ENCODE measurements at places on chromosomes 6 and 20. TPM values are rescaled to one million over a fixed set of nuclear protein-coding genes. Genes with fewer than 3 reads are reported as not detected.

FAM184A gene
- 0.10 TPM for total RNA-seq

C6orf15 gene
- total RNA-seq: not detected

OR12D3 gene
- not detected for total RNA-seq

SEMG1 gene
- total RNA-seq: not detected

PRICKLE4 gene
- total RNA-seq: not detected

NEURL2 gene
- 3.4 TPM for total RNA-seq

MEP1A gene
- not detected for total RNA-seq

SMLR1 gene
- 1.1 TPM for total RNA-seq

GRCh38 chr6:81753711-81754577 is 1.5 kb upstream of the TENT5A start:
- DNase-seq: no peak

DNA sequence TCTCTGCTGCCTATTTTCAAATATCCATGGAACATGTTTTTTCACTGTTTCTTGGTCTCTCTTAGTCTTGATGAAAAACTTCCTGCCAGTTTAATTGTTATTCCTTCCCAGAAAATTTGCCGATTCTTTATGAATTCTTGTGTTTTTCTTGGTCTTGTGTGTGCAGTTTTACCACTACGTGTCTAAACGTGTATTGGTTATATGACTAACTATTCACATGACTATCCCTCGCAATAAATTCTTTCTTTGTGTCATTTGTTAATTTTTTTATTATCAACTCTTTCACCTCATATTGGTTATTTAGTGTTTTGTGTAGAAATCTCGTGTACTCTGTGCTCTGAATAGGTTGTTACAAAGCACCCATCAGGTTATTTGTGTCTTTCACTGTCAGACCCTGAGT is 315.4 kb downstream of the HAO1 start:
- DNase-seq: no peak

DNA sequence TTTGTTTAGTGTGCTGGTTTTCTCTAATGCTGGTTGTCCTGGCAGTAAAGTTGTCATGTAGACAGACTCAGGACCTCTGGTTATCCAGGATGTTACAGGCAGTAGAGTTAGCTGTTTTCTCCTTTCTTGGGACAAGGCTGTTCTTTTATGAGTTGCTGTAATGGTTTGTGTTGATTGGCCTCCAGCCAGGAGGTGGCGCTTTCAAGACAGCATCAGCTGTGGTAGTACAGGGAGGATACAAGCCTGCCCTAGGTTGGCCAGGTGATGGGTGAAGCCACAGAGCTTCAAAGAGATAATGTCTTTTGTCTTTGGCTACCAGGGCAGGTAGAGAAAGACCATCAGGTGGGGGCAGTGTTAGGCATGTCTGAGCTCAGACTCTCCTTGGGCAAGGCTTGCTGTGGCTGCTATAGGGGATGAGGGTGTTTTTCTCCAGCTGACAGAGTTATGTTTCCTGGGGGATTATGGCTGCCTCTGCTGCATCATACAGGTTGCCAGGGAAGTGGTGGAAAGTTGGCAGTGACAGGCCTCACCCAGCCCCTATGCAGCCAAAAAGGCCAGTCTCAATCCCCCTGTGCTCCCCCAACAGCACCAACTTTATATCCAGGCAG is 127.2 kb upstream of the TAB2 start:
- peak; percentile 26 for DNase-seq

DNA sequence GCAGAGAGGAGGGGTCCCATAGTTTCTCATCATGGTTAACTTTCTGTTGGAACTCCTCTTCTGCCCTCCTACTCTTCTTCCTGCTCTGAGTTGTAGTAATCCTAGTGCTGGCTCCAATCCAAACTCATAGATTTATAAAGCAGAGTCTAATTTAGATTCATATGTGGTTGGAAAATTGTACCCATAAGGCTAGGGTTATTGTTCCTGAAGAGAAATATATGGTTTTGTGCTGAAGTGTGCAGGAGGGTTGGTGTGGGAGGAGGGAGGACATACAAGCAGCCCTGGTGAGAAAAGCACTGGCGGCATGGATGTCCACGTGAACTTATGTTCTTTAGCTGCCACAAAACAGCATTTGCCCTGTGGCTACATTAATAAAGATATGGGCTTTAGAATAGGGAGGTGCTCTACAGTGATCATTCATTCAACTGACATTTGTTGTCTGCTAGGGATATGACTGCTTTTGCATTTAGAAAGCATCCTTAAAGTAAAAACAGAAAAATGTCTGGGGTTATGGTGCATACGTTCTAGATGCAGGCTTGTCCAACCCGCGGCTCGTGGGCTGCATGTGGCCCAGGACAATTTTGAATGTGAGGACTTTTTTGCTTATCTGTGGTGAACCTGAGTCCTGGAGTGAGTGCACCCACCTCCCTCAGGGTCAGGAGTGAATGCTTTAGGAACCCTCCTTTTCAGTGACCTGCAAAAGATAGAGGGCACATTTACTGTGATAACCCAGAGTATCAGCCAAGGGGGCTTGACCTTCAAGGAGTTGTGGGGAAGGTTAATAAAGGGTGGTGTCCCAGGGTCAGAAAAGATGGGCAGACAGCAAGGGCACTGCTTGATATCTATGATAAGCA is 4.1 kb downstream of the HLA-A start:
- no peak for DNase-seq

DNA sequence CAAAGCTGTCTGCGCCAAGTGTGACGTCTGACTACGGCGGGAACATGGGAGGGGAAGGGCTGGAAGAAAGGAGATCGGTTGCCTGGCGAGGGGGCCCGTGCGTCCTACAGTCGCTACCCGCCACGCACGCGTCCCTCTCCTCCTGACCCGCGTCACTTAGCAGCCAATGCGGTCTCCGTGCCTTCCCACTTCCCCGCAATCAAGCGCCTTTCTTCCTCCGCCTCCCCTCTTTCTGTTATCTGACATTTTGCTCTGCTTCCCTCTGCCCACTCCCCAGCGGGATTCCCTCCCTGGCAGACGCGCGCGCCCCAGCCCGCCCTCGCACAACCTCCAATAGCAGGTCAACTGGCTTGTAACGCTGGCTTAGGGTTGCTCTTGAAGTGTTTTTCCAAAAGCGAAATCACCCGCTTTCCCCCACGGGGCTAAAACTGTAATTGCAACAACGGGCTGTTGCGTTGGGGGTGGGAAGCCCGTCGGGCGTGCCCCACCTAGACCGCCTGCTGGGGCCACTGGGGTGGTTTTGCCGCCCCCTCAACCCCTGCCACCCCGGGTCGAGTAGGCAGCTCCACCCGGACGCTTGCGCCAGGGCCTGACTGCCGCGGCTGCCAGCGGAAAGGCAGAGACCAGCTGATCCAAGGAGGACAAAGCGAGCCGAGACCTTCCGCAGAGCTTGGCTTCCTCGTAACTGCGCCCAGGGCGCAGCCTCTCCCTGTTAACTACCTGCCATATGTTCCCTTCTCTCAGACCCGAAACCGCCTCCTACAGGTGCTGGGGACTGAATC is 6.2 kb upstream of the SOX4 start:
- DNase-seq: peak; percentile 84

GRCh38 chr6:105763866-105764265 is 322.3 kb upstream of the PRDM1 start:
- DNase-seq: no peak

GRCh38 chr6:163391985-163392384 is 22.5 kb upstream of the QKI start:
- DNase-seq: no peak

- DNase-seq: no peak
These were observed 236.0 kb upstream of the STXBP5 start for GRCh38 chr6:146968041-146968760.

DNA sequence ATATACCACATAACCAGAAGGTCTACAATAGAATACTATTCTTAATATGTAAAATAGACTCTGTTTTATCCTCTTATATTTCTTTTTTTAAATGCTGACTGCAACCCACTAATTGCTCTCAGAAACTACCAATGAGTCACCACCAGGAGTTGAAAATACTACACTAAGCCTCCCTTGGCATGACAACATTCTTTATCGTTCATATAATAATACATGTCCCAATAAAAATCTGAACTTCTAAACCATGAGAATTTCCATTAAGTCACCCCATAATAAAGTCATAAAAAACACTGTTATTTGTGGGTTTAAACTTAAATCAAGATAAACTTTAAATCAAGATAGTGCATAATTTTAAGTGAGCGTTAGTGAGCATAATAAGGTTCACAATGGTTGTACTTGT is 4.2 kb downstream of the HACE1 start:
- DNase-seq: peak; percentile 22

GRCh38 chr20:57048027-57048869 is 218.2 kb downstream of the BMP7 start:
- DNase-seq: peak; percentile 49

DNA sequence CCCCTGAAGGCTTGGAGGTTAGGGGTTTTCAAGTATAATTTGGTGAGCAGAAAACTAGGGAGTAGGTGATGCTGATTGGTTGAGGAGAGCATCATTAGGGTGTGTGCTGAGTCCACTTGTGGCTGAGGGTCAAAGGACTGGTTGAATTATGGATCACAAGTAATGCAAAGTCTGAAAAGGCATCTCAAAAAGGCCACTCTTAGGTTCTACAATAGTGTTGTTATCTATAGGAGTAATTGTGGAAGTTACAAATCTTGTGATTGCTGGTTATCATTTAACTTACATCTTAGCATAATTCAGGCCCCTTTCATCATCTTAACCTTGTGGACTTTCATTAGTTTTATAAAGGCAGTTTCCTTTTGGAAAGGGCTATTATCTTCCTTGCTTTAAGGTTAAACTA is 60.8 kb downstream of the UBR2 start:
- peak; percentile 23 for DNase-seq

GRCh38 chr6:33579828-33580714 is at the start of gene BAK1:
TSS of gene BAK1 (minus strand) at chr6:33580276. CDS start at chr6:33577604, 2,672 bp downstream.
- peak; percentile 92 for DNase-seq

- peak; percentile 38 for DNase-seq
These were observed 679.5 kb upstream of the NRSN1 start for GRCh38 chr6:23446469-23446967.

GRCh38 chr6:107264357-107264840 is 149.1 kb upstream of the BEND3 start:
- DNase-seq: peak; percentile 35

- no peak for DNase-seq
These were observed 21.1 kb downstream of the SLCO4A1 start for GRCh38 chr20:62663145-62664018.

- DNase-seq: peak; percentile 96
These were observed 46.9 kb downstream of the MAP3K4 start for GRCh38 chr6:161038229-161039031.

- no peak for DNase-seq
These were observed 4.3 kb downstream of the CLVS2 start for GRCh38 chr6:123000244-123000770.

GRCh38 chr6:22444330-22444729 is 125.0 kb upstream of the HDGFL1 start:
- DNase-seq: no peak

- no peak for DNase-seq
These were observed 499 bp downstream of the TTI1 start for GRCh38 chr20:38032585-38033329.

GRCh38 chr6:129759796-129760605 is 50.0 kb upstream of the ARHGAP18 start:
- no peak for DNase-seq

DNA sequence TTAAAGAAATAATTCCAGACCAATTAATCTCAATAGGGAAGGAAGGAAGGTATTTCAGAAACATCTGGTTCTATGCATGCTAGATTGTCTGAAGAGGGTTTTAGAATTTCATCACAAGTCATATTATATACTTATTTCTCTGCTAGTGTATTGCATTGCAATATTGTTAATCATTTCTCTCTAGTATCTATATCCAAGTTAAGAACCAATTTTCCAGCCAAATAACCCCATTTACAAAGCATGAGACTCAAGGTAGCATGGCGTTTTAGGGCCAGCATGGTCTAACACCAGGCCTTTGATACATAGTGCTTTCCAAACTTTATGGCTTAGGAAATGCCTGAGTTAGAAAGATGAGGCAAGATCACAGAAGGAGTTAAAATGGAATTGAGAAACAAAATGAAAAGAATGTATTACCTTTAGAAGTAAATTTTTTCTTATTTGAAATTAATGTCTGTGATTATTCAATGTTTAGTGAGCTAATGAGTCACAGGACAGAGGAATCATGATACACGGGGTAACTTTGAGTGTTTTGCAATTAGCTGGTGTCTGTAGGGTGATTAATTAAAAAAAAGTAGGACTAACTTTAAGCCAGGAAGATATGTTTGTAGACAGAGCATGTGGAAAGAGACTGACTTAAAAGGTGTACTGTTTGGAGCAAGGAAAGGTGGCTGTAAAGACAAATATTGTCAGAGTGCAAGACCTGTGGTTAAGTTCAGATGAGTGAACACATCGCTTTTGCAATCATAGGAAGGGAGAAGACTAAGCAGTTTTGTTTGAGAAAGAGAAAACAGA is 1006.2 kb upstream of the CITED2 start:
- DNase-seq: no peak

- DNase-seq: peak; percentile 97
These were observed at the start of gene PROCR for GRCh38 chr20:35171753-35172433. TSS of gene PROCR (plus strand) at chr20:35172072. CDS start at chr20:35172155, 83 bp downstream.

DNA sequence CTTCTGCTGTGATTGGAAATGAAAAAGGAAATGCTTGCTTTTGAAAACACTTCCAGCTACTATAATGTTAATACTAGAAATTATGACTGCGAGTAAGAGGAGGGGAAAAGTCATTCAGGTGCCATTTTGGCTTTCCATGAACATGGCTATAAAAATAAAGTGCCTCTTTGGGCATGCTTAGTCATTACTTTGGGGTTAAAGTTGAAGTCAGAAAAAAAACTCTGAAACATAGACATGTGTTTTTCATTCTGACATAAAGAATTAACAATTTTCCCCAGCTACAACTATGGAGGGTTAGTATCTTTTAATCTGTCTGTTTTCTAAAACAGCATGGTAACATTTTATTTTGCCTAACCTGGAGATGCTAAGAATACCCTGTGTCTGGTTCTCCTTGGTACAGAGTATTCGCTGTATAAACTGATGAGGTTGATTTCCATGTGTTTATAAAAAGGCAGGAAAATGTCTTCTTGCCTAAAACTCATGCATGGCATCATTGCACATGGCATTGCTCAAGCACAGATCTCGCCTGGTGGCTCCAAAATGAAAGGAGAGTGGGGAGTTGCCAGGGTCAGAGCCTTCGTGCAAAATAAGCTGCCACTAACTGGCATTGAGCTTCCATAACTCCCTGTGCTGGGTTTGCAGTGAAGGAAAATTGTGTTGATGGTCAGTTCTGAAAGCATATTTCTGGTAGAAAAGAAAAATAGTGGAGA is 188.9 kb downstream of the KCNQ5 start:
- DNase-seq: no peak

- no peak for DNase-seq
These were observed 356.7 kb upstream of the JARID2 start for GRCh38 chr6:14889188-14889587.

Data from Caki2 (cell line).